Right ventricle myocardium inferior (tissue), 1 donor: ENCODE measurements at places on chromosomes 7 and 10. TPM values are rescaled to one million over a fixed set of nuclear protein-coding genes. Genes with fewer than 3 reads are reported as not detected.
A peak's percentile ranks its signal among the peaks of the same experiment; 100 is the strongest.

MLLT10 gene
- total RNA-seq: 18.3 TPM

- no peak for DNase-seq
These were observed 43.8 kb downstream of the CALCR start for GRCh38 chr7:93530701-93531100.

DNA sequence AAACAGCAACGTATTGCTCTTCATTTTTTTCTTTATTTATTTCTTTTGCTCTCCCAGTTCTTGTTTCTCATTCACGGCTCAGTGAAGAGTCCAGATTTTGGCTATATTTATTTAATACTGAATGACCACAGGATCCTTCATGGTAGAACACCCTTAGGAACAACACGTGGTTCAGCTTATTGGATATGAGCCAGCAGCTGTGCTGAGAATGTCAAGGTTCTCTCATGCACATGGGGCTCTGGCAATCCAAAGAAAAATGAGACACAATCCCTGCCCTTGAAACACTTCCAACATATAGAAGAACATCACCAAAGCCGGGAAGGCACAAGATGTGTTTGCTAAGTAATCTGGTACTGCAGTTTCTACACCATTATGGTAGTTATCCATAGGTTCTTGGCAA is 852.9 kb downstream of the SORCS1 start:
- DNase-seq: no peak

GRCh38 chr7:29005829-29006228 is 47.7 kb upstream of the TRIL start:
- DNase-seq: no peak

GTF2I gene
- 121 TPM for total RNA-seq

DNA sequence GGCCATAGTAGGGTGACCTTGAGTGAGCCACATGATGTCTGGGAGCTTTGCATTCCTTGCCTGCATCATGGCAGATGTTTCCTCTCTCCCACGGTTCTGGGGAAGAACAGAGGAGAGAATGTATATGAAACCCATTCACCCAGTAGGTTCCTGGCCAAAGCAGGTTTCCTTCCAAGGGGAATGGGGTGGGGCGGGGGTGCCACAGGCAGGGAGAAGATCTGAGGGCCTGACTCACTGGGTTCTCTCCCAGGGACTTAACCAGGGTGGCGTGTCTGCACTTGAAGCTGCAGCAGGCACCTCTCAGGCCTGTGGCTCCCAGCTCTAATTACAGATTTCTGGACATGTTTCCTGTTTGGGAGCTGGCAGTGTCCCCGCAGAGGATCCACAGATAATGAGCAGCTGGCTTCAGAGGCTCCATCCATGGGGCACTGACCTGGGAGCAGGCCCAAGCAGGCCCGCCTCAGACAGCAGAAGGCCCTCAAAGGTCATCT is 50.2 kb upstream of the ZMIZ1 start:
- DNase-seq: no peak

- no peak for DNase-seq
These were observed 98.4 kb upstream of the EEPD1 start for GRCh38 chr7:36054637-36055036.

ENKUR gene
- total RNA-seq: not detected

DNA sequence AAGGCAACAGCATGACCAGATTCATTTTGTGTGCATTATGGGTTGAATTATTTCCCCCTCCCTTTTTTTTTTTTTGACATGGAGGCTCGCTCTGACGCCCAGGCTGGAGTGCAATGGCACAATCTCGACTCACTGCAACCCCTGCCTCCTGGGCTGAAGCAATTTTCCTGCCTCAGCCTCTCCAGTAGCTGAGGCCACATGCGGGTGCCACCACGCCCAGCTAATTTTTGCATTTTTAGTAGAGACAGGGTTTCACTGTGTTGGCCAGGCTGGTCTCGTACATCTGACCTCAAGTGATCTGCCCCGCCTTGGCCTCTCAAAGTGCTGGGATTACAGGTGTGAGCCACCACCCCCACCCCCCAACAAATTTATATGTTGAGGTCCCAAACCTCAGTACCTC is 42.0 kb downstream of the ZNF783 start:
- no peak for DNase-seq

- no peak for DNase-seq
These were observed 16.8 kb downstream of the OCM2 start for GRCh38 chr7:97973206-97973658.

GBX1 gene
- total RNA-seq: 2.4 TPM

SFRP4 gene
- total RNA-seq: 0.32 TPM

DNA sequence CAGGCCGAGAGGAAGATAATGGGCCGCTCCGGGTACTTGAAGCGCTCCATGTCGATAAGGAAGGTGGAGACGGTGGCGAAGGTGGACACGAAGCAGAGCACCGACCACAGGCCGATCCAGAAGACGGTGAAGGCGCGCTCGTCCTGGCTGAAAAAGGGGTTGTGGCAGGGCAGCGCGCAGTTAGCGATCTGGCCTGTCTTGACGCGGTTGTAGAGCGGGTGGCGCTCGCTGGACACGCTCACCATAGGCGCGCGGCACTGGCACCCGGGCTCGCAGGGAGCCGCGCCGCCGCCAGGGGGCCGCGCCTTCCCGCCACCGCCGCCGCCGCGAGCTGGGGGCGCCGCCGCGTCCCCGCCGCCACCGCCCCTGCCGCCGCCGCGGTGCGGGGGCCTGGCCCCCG is 1.6 kb downstream of the FZD8 start:
- DNase-seq: peak; percentile 89

DNA sequence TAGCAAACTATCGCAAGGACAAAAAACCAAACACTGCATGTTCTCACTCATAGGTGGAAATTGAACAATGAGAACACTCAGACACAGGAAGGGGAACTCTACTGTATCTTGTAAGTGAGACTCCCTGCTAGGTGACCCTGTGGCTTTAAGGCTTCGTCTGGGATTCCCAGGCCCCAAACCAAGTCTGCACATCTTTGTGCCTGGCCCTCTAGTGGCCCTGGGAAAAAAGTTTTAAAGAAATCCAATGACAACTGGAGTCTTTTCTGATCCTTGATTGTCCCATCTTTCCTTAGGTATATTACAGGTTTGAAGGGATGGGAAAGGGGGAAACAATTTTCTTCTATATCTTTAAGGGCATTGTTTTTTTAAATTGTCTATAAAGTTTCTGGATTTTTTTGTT is 10.6 kb upstream of the LIPM start:
- no peak for DNase-seq

GRCh38 chr10:127408112-127408710 is 140.9 kb upstream of the NPS start:
- no peak for DNase-seq

DNA sequence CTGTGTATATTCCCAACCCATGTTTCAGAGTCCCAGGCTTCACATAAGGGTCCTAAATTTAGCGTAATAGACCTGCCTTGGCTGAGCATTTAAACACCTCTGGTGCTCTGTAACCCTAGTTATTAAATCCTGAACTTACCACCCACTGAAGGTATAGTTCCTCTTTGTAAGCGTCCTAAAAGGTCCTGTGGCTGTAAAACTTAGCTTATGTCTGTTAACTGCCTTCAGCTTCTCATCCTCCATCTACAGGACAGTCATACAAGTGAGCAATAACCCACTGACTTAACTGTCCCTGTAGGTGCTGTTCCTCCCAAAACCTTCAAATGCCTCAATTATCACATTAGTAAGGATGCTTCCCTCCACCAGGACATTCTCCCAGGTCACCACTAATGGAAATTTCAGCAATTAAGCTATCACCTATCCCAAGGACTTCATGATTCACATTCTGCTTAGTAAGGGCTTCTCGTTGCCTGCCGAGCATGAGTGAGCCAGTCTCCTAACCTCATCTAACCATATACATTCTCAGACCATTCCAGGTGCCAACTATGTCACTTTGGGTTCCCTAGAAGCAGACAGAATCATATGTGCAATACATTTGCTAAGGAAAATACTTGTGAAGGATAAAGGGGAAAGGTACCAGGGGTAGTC is 55.8 kb downstream of the CASD1 start:
- DNase-seq: no peak

DNA sequence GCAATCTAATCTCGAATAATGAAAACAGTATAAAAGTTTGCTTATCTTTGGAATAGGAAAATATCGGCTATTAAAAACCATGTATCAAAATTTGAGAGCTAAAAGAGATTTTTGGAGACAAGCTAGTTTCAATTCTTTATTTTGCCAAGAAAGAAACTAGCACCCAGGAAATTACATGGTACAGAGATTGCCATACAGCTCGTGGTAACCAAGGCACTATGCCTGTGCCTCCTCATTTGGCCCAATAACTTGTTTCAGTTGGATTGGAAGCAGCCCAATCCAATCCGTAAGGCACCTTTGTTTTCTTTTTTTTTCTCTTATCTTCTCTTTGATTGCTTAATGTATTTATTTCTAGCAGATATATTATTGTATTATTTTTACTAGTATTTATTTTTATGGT is 55.0 kb downstream of the GNAI1 start:
- no peak for DNase-seq

GRCh38 chr7:151063212-151063561 is 3.8 kb downstream of the SLC4A2 start:
- no peak for DNase-seq

DNA sequence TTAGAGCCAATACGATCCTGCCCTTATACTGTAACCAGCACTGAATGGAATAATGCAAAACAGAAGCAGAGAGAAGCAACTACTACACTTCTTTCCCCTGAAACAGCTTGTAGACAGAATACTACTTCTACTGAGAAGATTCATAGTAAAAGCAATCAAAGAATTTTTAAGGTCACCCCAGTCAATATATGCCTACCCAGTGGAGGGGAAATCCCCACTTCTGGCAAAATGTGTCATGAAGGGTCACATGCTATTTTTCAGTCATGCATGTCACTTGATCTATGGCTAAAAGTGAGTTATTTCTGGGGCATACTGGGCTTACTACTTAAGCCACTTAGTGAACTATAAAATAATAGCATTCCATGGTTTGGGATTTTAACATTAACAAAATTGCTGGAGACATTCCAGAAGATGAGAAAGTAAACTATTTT is 25.6 kb downstream of the IRF5 start:
- no peak for DNase-seq

ALOX5 gene
- total RNA-seq: 7.3 TPM
